ENCODE measurements at places on chromosomes 2 and 18.

GRCh38 chr2:54321047-54321446 lies 65.0 kb upstream of the TSPYL6 start:
- no peak for DNase-seq

- no peak for DNase-seq
These were observed 38.4 kb downstream of the ARL4C start for GRCh38 chr2:234458466-234458865.

DNA sequence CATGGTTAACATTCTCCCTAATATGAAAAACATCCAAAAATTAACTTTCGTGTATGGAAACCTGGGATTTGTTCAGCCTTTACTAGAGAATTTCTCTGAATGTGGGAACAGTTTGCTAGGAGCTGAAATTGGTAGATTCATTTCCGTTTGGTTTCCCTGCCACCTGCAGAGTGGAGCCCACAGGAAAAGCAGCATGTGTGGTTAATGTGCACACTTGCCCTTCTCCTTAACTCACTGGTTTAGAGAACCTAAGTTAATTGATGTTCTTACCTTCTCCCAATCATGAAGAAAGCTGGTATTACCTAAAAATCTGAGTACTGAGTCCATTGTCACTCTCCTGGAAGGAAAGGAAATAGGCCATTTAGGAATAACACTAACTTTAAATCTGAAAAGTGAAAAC lies 37.6 kb upstream of the ASXL3 start:
- no peak for DNase-seq

- no peak for DNase-seq
These were observed 303.4 kb upstream of the NRXN1 start for GRCh38 chr2:51335087-51336058.

- no peak for DNase-seq
These were observed 41.4 kb upstream of the GPR75 start for GRCh38 chr2:53901192-53901591.

- no peak for DNase-seq
These were observed 337.4 kb upstream of the PIK3C3 start for GRCh38 chr18:41617647-41618046.

Data from midbrain (tissue), 1 donor.